HFFc6 (cell line): ENCODE measurements at places on chromosomes 5 and 9. TPM values are rescaled to one million over a fixed set of nuclear protein-coding genes. Genes with fewer than 3 reads are reported as not detected.

The PCDHAC1 gene
- not detected in 2 replicates for total RNA-seq

DNA sequence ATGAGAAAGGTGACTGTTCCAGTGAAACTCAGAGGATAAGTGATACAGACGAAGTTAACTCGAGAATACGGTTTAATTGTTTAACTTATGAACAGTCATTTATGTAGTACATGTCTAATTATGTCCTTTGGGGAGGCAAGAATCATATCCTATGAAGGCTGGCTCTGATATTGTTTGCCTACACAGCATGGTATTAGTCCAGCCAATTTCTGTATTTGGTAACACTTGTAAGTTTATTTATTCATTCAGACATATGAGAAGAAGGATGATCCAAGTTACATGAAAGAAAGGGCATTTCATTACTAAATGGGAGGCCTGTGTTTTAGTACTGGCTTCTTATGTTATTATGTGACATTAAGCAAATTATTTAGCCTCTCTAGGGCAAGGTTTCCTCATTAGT, 199.7 kb downstream of the NNT start:
- no peak for DNase-seq
- H3K27me3 ChIP-seq: no peaks in the 10 kb centered on the region; the same call in 1 of the 2 replicates
- no peak overlapping the region for H3K4me3 ChIP-seq
- H3K27ac ChIP-seq: no peak overlapping the region

DNA sequence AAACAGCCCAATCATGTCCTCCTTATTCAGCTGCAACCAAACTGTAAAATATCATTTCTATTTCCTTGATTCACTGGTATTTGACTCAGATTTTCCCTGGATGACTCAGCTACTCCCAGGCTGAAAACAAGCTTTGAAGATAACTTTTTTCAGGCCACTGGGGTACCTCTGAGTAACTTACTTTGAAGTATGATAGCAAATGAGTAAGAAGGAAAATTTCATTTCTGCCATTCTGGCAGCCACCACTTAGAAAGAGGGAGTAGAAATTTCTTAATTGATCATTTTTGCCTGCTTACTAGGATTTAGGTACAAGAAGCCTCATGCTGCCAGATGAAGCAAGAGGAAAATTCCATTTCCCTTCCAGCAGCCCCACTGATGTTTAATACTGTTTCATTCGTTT, 247.4 kb downstream of the PRELID2 start:
- peak overlapping the region; percentile 80 for H3K27ac ChIP-seq
- peaks cover 20% of the 10 kb centered on the region for H3K36me3 ChIP-seq
- peaks cover 59% of the 10 kb centered on the region for H3K4me1 ChIP-seq
- H3K27me3 ChIP-seq: no peaks in the 10 kb centered on the region
- peak overlapping the region; percentile 27 for H3K4me3 ChIP-seq

DNA sequence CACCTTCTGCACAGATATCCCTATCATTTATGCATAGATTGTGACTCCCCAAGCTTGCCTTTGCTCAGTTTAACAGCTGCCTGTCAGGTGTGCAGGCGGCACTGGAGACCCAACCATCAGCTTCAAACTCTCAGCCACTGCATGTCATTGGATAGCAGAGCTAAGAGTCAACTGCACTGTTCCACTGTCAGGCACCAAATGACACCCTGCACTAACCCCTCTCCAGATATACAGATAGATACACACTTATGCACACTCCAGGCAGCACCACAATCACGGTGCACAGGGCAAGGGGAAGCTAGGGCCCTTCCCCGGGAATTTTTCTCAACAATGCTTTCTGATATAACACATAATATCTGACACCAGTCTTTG, 142.3 kb downstream of the BNC2 start:
- peak overlapping the region; percentile 98 for H3K4me3 ChIP-seq
- peaks cover 59% of the 10 kb centered on the region for H3K4me1 ChIP-seq
- no peak for DNase-seq

The ADAMTS19 gene
- not detected in 3 replicates for total RNA-seq

GRCh38 chr5:173672891-173673290, 56.4 kb upstream of the BOD1 start:
- no peak overlapping the region for H3K4me3 ChIP-seq
- no peak for DNase-seq
- no peaks in the 10 kb centered on the region for H3K36me3 ChIP-seq
- no peak overlapping the region for H3K27ac ChIP-seq
- peaks cover 22% of the 10 kb centered on the region for H3K4me1 ChIP-seq

- no peak overlapping the region for H3K27ac ChIP-seq
Measured at GRCh38 chr5:146825033-146825432, 53.5 kb downstream of the PPP2R2B start.

The ABITRAM gene
- 11.1 to 14.0 TPM (median 12.8 TPM) in 3 replicates for total RNA-seq

- peaks cover 6% of the 10 kb centered on the region; the same call in 1 of the 2 replicates for H3K4me1 ChIP-seq
- no peak for DNase-seq
- H3K27me3 ChIP-seq: peaks cover 4% of the 10 kb centered on the region; the same call in 1 of the 2 replicates
- H3K27ac ChIP-seq: no peak overlapping the region
- peaks cover 5% of the 10 kb centered on the region for H3K36me3 ChIP-seq
- no peak overlapping the region for H3K4me3 ChIP-seq
Measured at GRCh38 chr9:132267660-132268059, 87.1 kb downstream of the SETX start.
